ENCODE measurements at places on chromosomes 1 and 21. TPM values are rescaled to one million over a fixed set of nuclear protein-coding genes. Genes with fewer than 3 reads are reported as not detected.

- DNase-seq: no peak
Measured at GRCh38 chr1:178941849-178942248, 71.0 kb upstream of the ANGPTL1 start.

DNA sequence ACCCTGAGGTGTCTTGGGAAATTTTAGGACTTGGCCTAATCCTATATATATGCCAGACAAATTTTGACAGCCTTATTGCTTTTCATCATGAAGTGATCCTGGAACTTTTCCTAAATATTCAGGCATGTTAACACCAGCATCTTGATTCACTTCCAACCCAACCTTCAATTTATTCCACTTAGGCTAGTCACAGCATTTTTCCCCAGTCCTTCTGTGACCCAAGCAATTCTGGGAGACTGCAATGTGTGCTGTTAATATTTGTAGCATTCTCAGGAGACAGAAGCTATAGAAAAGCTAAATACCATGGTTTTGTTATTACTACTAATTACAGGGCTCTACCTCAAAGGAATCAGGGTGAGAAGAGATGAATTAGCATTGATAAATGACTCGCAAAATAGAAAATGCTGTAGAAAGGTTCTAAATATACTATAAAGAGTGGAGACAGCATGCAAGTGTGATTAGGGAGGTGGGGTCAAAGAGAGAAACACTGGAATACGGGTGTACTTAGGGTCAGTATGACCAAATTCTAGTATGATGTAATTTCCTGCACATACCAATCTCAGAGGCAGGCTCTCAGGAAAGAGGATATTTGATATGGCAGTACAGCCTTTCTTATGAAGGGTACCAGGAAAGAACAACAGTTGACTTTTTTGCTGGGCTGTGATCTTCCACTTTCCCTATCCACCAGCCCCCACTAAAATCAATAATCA, 29.1 kb downstream of the PRRX1 start:
- no peak for DNase-seq

GRCh38 chr1:89884718-89885596, 64.1 kb downstream of the LRRC8D start:
- DNase-seq: no peak

Gene SPATA1
- total RNA-seq: 3.0 TPM

Gene KCNJ15
- 0.20 TPM for total RNA-seq

Gene RAB4A
- total RNA-seq: 32.2 TPM

DNA sequence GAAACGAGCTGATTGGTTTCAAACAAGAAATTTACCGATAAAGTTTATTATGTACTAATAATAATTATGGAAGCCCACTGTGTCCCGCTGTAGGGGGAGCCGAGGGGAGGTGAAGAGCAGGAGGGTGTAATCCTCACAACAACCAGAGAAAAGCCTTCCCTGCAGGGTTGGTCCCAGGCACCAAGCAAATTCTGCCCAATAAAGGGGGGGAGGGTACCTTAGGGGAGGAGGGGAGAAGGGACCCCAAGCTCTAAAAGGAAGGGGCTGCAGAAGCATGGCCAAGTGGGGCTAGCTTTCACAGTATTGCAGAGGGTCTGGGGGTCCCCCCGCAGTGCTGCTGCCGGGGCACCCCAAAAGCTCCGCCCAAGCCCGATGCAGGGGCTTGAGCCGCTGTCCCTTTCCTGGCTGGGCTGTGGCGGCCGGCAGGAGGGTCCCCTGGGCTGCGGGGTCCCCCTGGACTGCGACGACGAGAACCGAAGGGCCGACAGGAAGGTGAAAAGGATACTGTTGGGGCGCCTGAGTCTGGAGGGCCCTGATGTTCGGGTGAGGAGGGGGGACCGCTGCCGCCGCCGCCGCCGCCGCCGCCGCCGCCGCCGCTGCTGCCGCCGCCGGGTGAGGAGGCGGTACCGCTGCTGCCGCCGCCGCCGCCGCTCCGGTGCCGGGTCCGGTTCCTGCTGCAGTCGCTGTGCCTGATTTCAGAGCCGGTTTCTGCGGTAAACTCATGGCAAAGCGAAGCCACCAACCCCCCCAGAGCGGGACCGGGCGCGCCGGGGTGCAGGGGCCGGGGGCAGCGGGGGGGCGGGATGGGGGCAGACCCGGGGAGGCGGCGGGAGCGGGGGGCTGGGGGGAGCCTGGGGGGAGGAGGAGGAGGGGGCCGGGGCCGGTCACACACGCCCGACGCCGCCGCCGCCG, 771 bp downstream of the EIF4G3 start:
- peak; percentile 57 for DNase-seq

DNA sequence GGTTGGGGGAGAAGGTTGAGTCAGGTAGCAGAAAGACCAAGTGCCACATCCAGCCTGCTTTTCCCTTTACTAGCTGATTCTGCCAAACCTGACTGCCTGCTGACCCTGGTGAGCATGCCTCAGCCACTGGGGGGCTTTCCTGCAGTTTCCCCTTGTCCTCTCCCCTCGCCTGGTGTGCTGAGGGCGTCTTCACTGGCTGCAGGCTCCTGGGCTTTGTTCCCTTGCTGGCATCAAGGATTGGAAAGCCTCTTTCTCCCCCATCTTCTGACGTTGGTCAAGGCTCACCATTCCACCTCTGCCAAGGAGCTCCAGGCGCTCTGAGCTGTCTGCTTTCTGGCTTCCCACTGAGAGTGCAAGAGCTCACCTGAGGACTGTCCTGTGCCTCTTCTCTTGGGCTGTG, 28.4 kb downstream of the MAN1C1 start:
- DNase-seq: no peak

DNA sequence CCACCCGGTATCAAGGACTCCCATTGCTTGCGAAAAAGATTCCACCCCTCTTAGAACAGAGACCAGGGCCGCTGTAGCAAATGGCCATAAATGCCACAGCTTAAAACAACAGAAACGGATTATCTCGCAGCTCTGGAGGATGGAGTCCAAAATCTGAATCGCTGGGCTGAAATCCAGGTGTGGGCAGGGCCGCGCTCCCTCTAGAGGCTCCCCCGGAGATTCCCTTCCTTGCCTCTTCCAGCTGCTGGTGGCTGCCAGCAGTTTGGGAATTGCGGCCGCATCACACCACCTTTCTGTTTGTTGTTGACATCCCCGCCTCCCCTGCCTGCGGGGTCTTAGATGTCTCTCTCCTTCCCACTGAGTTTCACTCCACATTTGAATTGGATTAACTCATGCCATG, 15.6 kb downstream of the PDE9A start:
- no peak for DNase-seq

DNA sequence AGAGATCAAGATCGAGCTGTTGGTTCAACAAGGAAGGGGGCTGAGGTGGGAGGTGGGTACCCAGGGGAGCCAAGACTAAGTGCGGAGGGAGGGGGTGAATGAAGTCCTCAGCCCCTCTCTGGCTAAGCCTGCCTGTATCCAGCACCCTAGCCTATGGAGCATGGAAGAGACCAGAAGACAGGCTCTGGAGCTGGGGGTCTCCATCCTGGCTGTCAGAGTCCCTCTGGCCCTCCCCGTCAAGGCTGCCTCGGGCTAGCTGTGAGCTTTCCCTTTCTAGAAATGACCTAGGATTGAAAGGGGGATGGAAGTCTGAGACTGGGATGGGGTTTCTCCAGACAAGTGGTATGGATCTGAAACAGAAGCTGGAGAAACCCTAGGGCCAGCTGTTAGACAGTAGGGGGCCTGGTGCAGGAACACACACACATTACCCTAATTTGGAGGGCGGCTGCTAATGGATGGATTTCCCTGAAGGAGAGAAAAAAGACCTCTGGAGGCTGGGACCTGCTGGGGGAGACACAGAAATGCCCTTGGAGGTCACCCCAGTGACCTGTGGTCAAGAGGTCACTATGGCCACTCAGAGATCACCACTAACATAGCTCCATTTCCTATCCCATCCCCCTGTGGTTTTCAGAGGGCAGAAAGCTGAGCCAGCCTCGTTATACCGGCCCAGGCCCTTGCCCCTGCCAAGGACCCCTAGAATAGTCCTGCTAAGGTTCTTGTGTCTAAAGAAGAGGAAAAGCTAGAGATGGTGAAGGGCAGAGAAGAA, 107.8 kb downstream of the TMEM53 start:
- no peak for DNase-seq

Gene KRTAP11-1
- not detected for total RNA-seq

- no peak for DNase-seq
Measured at GRCh38 chr1:172638249-172638648, 20.7 kb upstream of the FASLG start.

DNA sequence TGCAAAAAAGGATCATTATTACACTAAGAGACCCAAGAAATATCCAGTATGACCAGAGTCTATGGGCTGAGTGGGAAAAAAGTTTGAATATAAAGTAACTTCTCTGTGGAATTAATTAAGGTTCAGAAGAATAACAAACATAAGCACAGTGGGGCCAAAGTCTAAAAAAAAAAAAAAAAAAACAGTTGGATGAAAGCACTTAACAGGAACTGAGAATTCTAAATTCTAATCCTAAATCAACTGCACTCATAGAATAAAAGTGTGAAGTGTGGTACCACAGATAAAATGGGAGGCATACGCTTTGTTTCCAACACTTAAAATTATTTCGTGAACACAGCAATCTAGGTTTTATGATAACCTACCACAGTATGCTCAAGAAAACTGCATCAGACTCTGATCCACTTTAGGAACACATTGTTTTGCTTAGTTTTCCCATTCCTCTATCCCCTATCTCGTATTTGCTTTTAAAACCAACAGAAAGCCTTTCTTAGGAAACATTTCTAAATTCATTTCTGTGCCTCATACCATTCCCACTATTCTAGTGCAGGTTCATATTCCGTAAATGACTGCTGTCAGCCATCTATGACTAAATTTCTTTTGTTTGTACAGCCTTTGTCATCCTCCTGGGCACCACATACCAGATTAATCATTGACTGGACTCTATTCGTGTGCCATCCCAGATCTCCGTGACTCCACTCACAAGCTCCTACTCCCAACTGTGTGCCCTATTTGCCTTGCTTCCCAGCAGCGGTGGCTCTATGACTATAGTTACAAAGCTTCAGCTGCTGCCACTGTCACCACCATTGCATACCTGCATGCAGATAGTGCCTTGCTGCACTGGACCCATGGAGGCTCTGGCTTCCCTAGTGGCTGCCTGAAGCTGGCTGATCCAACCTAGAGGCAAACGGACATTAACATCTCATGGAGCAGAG, 24.9 kb downstream of the CHML start:
- no peak for DNase-seq

GRCh38 chr1:175146529-175147213, 45.9 kb downstream of the KIAA0040 start:
- DNase-seq: peak; percentile 60

GRCh38 chr1:8396786-8397406, 79.0 kb downstream of the SLC45A1 start:
- no peak for DNase-seq

Gene CLEC20A
- total RNA-seq: not detected

Gene CNIH3
- total RNA-seq: 1.8 TPM

Gene ADAMTSL4
- total RNA-seq: 2.9 TPM

Gene SNAPIN
- total RNA-seq: 35.4 TPM
